LoVo (cell line): ENCODE measurements at places on chromosomes 2 and 18.

- no peak for DNase-seq
Measured at GRCh38 chr2:235820571-235820970, 326.7 kb downstream of the AGAP1 start.

DNA sequence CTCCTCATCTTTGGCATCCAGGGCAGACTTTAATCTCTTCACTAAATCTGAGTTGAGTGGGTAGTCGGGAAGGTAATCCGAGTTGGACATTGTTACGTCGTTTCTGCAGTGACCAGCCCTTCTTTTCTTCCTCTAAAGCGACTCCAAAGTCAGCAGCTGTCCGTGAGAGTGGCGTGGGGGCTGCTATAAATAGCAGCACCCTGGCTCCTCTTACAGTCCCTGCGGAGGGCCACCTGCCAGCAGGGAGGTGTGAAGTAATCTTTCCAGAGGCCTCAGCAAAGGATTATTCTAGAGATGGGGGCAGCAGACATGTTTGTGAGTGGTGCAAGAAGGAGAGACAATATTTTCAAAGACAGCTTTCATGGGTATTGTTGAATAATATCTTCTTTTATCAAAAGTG is at the start of gene ASB18:
TSS of gene ASB18 (minus strand) at position 151 of the 400 bp plus-strand sequence. CDS start at position 90, 61 bp downstream.
- DNase-seq, result no peak

- DNase-seq, result no peak
Measured at GRCh38 chr18:77140439-77141109, 8.0 kb upstream of the MBP start.

DNA sequence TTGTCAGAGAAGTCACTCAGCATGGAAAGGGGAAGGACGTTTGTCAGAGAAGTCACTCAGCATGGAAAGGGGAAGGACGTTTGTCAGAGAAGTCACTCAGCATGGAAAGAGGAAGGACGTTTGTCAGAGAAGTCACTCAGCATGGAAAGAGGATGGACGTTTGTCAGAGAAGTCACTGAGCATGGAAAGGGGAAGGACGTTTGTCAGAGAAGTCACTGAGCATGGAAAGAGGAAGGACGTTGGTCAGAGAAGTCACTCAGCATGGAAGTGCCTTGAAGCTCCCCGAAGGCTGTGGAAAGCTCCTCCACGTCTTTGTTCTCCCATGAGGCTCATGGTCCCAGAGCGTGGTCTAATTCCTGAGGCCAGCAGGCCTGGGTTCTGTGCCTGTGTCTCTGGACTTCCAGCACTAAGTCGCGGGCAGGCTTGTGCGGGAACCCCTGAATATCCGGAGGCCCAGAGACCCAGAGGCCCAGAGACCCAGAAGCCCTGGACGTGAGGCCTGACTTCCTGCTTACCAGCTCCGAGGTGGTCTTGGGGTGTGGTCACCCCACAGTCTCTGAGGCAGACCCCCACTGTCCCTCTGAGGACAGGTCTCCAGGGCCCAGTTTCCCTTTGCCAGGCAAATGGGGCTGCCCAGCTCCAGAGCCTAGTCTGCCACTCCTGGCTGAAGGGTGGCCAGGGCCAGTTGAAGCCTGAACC is 70.4 kb upstream of the TWIST2 start:
- no peak for DNase-seq

DNA sequence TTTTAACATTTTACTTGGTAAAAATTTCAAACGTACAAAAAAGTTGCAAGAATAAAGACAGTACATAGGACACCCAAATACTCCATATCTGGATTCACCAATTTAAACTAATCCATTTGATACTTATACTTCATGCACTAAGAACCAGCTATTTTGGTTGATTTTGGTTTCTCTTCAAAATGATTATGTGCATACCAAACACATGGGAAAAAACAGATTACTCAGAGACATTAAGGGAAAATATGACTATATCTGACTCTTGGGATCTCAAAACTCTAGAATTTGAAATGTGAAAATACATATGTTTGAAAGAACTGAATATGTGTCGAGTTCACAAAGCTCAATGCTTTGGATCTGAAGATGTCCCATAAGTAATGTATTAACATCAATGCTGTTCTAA is 15.5 kb upstream of the MALL start:
- DNase-seq, result no peak

DNA sequence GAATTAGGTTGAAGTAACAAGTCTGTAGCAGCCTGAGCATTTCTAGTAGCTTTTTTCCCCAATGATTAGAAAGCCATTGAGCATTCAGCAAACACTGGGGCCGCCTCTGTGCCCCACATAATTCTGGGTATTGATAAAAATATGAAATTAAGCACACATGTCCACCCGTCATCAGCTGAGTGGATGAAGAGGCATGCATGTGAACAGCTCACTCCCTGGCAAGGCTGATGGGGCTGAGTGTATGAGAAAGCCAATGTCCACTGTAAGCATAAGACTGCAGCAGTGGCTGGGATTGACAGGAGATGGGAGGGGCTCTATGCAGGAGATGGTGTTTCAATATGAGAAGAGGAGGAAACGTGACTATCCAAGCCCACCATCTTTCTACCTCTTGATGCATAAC is 124.4 kb upstream of the KLHL29 start:
- DNase-seq, result no peak

DNA sequence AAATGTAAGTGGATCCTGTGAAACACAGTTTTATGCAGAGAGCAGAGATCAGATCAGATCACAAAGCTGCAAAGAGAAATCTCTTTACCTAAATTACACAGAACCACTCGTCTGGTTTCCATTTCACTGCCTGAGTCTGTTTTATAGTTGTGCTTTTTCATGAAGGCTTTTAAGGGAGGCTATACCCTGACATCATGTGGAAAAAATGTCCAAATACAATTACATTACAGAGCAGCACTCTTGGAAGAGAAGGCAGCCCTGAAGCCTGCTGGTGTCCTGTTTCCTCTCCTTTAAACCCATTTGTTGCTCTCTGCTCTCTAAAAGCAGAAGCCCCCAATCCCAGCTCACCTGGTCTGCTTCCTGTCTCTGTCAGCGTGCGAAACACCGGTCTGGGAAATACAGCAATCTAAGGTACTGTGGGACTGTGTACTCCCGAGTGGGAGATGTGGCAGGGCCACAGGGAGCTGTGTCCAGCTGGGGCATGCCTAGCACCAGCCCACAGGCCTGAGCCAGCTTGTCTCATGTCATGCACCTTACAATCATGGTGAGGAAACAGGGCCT is 24.8 kb upstream of the ZFP36L2 start:
- no peak for DNase-seq

DNA sequence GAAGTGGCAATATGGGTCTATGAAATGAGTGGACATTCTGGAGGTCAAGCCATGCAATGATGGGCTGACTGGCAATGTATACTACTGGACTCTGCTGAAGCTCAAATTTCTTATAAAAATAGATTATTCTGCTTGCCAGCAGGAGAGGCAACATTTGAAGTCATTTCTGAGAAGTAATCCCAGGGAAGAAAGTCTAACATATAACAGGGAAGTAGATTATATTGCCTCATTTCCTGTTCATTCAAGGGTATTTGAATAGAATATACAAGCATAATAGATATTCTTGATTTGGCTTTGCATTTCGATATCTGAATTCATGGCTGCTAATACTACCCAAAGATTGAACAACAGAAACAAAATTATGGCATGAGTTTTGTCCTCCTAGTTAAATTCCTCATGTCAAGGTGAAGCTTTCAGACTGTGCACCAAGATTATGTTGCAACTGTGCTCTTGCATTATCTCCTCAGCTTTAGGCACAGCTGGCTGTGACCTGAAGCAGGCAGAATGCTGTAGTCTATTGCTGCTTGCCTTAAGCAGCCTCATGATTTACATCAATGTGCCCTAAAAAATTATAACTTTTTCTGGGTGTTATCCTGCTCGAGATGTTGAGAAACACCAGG is 13.3 kb upstream of the TMX3 start:
- DNase-seq, result no peak

DNA sequence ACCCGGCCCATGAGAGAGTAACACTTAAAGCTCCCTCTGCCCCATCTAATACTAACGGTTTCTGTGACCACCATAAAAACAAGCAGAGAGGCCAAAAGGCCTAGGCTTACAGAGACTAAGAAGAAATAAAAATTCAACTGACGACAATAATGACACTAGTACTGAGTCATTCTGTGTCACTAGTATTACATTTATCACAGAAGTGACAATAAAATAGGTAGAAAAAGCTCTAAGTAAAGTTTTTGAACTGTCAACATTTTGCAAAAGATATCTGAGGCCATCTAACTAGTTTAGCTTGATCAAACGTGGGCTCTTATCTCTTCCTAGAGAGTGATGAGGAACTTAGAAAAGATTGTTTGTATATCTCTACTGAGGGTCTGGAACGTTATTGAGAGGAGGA is 35.6 kb downstream of the AP1S3 start:
- no peak for DNase-seq

DNA sequence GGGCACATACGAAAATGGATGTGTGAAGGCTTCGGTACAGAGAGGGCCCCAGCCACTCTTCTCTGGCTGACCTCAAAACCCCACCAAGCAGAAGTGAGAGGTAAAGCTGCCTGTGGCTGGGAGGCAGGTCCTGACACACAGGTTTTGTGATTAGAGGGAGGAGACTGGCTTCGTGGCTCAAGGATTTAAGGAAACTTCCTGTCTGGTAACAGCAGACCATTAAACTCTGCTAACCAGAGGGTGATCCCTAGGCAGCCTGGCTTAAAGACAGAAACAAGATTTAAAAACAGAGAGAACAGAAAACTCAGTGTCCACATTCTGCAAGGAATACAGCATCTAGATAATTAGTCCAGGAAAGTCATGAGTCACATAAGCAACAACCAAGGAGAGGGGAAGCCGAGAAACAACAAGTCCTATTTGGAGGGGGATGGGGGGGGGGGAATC is 101.9 kb downstream of the NFATC1 start:
- DNase-seq, result no peak

DNA sequence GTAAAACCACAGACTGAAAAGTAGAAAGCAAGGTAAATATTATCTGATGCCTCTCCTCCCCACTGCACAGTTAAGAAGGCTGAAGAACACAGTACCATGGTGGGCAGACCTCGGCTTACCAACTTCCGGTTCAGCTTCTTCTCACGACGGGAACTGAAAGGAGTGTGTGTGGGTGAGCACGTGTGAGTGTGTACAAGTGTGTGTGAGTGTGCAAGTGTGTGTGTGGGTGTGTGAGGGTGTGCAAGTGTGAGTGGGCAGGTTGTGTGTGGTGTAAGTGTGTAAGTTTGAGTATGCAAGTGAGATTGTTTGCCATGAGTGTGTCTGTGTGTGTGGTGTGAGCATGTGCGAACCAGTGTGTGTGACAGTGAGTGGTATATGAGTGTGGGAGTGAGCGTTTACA is 103.5 kb downstream of the ADD2 start:
- DNase-seq, result no peak

DNA sequence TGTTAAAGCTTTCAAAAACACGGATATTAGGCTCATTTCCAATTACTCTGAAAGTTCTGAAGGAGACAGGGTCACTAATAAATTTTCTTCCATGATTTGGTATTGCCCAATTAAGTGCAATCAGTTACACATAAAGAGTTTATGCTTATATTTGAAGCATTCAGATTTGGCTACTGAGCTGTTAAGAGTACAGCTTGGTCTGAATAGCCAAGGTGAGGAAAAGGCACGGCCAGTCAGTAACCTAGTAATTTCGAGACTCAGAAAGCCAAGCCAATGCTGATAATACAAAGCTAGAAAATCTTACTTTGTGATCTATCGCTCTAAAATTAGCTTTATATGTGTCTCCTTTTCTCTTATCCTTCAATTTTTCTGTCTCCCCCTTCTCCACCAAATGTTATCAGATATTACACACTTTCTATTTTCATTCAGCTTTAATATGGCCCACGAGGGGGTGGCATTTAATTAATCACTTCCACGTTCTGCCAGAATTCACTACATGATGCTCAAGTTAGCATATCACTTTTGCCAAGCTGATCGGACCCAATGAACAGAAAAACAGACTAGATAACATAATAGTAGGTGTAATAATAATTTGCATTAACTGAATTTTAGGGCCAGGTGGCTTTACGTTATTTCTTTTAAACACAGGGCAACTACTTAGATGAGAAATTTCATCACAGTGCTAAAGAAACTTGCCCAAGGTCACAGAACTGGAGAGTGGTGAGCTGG is 138.4 kb downstream of the TCF4 start:
- no peak for DNase-seq

DNA sequence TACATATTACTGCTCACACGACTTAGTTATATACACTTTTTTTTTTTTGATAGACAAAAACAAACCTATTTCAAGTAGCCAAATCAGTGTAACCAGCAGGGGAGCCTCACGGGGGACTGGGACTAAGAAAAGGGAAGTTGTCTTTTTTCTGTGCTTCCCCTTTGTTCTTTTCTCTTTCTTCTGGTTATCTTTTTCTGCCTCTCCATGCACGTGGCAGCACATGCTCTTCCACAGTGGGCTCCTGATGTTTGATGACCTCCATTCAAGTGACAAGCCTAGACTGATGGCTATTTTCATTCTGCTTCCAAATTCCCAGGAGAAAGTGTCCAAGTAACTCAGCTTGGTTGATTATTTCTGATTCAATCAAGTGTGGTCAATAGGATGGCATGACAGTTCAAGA is 98.2 kb upstream of the STK39 start:
- no peak for DNase-seq

GRCh38 chr2:8488001-8488738 is 193.7 kb upstream of the ID2 start:
- DNase-seq, result no peak

- no peak for DNase-seq
Measured at GRCh38 chr2:52264488-52264887, 1232.6 kb upstream of the NRXN1 start.

DNA sequence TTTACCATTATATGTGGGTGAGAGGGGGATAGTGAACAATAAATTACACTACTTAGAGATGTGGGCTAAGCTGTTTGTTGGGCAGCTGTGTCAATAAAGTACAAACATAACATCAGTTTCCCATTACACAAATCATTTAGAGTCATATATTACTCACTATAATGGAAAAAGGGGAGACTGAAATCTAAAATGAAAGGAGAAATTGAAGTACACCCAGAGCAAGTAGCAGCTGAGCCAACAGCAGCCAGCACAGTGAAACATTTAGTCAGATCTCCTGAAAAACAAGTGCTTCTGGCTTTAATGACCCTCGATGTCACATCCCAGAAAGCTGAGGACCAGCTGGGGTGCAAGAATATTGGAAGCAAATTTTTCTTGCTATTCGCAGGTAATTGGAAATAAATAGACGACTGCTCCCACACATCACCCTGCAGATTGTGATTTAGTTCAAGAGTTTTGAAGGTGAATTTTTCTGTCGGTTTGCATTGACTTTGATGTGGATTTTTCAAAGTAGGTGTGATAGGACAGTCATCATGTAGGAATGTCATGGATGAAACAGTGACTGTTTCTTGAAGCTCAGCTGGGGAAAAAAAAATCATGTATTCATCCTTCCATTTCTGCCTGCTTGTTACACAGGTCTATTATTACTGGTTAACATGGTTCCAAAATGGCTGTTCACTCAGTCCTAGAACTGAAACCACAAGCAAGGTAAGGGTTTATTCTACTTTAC is 1607.3 kb upstream of the CELF4 start:
- peak; percentile 19 for DNase-seq
